ENCODE measurements at places on chromosomes 5 and 9.

DNA sequence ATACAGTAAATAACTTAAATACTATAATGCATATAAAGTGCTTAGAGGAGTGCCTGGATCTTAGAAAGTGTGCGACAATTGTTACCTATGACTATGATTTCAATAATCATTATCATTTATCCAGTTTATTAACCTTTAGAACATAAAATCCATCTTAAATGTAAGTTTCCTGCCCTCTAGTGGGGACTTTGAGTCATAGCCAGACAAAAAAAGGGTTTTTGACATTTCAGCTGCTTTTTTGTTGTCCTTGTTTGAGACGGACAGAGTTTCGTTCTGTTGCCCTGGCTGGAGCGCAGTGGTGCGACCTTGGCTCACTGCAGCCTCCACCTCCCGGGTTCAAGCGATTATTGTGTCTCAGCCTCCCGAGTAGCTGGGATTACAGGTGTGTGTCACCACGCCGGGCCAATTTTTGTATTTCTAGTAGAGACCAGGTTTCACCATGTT is 9.7 kb upstream of the C9orf152 start:
- peak; percentile 13 for DNase-seq

GRCh38 chr5:145294331-145294730 is 540.8 kb downstream of the PRELID2 start:
- DNase-seq, result no peak

DNA sequence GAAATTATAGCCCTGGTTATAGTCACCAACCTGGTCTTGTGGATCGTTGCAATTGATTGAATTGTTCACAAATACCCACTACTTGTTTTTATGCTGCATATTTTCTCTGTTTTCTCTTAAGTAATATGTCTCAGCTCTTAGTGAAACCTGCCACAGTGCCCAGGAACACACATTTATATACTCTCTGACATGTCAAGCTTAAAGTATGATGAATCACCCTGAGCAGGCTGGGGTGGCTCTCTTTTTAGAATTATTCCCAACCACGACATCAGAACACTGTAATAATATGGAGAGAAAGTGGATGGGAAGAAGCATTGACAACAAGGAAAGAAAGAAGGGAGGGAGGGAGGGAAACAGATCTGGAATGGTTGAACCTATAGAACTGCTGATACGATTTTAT is 72.8 kb upstream of the ZNF608 start:
- DNase-seq, result no peak

GRCh38 chr9:2879803-2880202 is 35.9 kb upstream of the PUM3 start:
- DNase-seq, result no peak

DNA sequence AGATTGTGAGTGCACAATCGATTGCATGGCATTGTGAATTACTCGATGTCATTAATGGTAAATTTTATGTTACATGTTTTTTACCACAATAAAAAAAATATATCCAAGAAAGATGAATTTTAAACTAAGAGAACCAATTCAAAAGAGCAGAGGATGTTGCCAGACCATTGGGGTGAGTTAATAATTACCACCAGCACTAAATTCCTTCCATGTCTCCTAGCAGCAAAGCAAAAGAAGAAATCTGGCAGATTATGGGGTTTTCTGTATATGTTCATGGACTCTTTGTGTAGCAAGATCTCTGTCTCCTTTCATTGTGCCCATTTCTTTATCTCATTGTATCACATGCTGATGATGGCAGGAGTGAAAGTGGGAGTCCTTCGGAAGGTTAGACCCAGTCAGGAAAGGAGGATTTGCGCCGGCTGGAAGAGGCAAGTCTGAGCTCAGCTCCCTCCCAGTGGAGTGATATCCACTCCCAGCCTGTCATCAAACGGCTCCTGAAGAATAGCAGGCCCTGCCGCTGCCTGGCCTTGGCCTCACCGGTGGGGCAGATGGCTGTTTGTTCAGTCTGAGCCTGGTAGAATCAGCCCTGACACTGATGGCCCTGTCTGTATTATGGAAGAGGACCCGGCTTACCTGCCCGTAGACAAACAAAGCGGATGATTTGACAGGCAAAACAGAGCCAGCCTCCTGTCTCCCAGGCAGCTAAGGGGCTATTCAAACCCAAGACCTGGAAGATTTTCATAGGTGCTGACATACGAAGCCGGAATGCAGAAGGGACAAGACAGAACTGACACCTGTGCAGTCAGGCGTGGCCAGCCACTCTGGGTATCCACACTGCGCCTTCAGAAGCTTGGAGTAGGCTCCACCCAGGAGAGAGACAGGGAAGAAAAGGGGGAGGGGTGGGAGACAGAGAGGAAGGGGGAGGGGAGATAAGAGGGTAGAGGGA is 21.9 kb upstream of the FOXE1 start:
- no peak for DNase-seq

DNA sequence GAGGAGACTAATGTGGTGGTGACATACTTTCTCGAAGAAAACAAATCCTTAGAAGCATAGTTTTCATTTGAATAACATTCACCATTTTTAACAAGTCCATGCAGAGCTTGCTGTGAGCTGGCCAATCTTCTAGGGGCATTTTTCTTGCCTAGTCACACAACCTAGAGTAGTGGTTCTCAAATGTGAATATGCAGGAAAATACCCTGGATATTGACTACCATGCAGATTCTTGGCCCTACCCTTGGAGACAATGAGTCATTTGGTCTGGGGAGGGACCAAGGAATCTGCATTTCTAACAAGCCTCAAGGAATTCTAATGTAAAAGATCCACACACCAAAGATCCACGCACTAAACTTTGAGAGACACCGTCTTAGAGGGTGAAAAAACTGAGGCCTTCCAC is 23.5 kb downstream of the GDNF start:
- DNase-seq, result no peak

- no peak for DNase-seq
Observed at GRCh38 chr9:126439883-126440653, 113.4 kb downstream of the MVB12B start.

GRCh38 chr9:98097836-98098235 is 21.2 kb downstream of the TRIM14 start:
- DNase-seq, result no peak

DNA sequence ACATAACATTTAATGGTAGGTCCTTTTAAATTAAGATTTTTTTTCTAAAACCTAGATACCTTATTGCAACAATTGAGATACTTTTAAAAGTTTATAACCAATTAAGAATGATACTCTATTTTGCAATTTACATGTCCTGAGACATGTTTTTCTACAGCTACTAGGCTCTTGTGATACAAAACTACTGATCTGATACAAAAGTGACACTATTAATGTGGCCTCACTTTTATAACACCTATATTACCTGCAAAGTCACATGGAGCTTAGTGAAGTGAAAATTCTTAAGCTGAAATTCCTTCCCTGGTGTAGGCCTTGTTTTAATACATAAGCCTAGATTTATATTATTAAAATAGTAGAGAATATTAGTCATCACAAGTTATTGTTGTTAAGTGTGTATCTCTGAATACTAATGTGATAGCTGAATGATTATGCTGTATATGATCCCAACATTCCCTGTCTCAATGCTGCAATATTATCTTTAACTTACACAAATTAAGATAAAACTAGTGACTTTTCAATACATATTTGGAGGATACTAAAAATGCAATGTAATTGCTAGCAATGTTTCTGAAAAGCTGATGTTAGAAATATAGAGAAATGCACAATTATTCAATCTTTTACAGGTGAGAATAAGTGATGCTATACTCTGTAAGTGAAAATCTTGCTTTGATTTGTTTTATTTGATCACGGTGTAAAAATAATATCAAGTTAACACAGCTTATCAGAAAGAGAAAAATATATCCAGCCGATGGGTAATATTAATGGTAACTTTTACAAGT is 2.6 kb downstream of the NFIB start:
- no peak for DNase-seq

- DNase-seq, result no peak
Observed at GRCh38 chr9:34333836-34334235, 4.5 kb downstream of the NUDT2 start.

DNA sequence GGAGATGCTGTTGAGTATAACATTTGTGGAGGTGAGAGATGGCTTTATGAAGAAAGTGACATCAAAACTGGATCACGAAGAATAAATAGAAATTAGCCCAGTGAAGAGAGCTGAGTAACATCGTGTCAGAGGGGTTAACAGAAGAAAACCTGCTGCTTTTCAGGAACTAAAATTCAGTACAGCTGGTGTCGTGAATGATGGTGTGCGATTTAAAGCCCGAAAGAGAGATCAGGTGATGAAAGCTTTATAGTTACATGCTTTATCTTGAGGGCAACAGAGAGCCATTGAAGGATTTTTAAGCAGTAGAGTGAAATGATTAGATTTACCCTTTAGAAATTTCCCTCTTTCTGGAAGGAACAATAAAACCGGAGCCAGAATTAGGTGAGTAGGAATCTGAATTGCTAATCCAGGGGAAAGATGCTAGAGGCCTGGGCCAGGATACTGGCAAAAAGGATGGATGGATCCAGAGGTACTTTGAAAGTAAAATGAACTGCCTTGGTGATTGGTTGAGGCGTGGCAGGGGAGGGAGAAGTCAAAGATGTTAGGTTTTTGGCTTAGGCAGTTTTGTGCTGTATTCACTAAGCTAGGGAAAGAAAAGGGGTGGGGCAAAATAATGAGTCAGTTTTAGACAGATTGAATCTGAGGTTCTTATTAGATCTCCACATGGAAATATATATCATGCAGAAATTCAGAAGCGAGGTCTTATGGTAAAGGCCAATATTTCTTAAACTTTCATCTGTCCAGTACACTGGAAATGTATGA is 3.4 kb downstream of the LRRC70 start:
- DNase-seq, result no peak

DNA sequence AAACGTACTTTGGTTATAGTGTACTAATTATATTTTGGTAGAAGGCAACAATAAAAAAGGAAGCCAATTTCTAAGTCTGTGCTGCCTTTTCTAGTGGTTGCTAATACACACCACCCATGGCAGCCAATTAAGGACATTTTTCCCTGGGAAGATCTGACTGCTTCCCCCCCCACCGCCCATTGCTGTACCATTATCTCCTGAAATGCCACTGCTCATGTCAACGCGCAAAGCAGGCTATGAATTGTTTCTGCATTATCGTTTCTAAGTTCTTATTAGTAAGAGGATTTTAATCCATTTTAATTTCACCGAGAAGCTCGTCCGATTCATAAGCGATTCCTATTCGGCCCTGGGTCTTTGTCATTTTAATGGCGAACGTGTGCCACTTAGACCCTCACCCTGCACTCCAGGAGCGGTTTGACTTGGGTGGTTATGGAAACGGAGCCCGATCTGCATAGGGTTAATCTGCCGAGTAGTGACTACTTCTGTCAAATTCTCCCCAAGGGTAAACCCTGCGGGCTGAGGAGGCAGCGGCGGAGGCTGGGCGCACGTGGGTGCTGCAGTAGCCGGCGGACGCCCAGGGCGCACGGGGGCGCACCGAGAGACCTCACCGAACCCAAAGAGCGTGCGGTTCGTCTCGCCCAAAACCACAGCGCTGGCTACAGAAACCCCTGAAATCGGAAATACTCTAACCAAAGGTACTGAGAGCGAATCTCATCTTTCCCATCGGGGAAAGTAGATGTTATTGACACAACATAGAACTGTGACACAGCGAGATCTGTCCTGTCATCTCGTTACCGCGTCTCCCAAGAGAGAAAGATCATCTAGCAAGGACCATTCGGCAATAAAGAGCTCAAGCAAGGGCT is 55.8 kb upstream of the SHC3 start:
- DNase-seq, result peak; percentile 14

DNA sequence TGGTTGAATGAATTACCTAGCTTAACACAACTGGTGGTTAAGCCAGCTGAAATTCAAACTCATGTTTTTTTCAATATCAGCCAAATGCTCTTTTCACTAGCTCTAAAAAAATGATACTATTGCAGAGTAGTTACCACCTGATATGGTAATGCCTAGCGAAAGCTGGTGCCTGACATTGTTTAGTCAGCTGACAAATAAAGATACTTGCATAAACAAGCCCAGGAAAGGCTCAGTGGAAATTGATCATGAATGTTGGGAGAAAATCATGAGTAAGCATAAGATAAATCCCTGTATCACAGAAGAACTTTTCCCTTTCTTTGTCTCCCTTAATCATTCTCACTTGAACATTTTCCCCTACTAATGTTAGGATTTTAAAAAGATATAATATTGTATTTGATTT is 54.6 kb downstream of the FGF10 start:
- no peak for DNase-seq

- no peak for DNase-seq
Observed at GRCh38 chr9:3914416-3914815, 385.5 kb downstream of the GLIS3 start.

DNA sequence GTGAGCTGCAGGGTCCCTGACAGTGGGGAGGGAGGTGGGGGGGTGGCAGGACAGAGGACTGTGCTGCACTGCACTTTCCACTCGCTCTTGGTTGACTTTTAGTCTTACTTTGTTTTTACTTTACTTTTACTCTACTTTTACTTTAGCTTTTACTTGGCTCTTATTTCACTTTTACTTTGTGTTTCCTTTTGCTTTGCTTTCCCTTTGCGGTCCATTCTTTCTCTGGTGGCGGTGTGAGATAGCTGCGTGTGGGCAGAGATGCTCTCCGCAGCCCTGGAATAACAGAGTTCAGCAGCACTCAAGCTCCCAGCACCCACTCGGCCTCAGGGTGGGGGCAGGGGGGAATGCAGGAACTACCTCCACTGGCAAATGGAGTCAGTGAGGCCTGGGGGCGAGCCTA is 4.7 kb downstream of the AK8 start:
- no peak for DNase-seq

DNA sequence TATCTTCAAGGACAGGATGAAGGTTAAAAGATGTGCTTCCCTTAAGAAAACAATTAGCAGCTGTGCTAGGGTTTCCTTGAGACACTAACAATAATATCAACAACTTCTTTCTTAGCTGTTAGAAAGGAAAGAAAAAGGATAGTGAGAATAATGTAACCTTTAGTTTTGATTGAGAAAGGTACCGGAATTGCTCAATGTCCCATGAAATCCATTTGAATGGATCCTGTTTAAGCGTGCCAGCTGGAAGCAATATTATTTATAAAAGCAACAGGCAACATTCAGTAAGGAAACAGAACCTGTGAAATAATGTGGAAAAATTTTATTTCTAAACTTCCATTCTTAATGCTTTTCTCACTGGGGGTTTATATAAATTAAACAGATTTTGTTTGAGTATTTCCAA is 120.9 kb downstream of the CCDC192 start:
- no peak for DNase-seq

- no peak for DNase-seq
Observed at GRCh38 chr5:73945505-73945904, 319.5 kb downstream of the ARHGEF28 start.

DNA sequence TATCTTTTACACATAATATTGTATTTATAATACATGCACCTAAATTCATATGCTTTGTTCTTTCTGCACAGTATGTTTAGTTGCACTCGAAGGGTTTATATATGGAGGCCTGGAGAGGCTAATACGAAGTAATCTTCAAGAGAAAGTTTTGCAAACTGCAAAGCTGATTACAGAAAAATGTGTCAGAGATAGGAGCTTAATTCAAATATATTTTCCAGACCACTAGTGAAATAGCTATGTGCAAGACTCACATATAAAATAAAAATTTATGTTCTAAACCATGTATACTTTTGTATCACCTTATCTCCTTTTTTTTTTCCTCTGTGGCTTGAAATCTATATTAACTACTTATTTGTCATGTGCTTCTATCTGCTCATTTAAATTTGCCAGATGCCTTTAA is 313.8 kb downstream of the EFNA5 start:
- DNase-seq, result no peak
